Naive thymus-derived CD8-positive, alpha-beta T cell (primary cell): ENCODE measurements at places on chromosomes 16 and 17.

GRCh38 chr16:84190731-84191388, at the start of gene ADAD2:
ADAD2 (plus strand) TSS chr16:84191157; CDS start chr16:84191231, 74 bp downstream.
- no peak for DNase-seq

DNA sequence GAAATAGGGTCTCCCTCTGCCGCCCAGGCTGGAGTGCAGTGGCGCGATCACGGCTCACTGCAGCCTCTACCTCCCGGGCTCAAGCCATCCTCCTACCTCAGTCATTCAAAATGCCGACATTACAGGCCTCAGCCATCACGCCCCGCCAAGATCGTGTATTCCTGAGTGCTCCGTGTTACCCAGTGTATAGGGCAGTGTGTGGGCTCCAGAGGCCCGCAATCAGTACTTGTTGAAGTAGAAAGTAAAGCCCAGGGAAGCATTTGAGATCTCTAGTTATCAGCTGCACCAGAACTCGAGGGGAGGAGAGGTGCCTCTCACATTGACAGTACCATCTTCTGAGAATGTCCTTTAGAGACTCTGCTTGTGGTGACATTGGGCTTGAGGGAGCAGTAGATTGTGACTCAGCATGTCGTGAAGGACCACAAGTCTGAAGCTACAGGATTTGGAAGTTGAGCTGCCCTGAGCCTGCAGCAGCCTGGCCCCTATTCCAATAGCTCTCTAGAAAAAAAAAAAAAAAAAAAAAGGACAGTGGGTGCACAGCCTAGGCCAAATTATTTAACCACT, 1.1 kb upstream of the PRPSAP1 start:
- no peak for DNase-seq

GRCh38 chr16:57592591-57593003, 35.8 kb upstream of the ADGRG1 start:
- DNase-seq = peak; percentile 85

- DNase-seq = no peak
Measured at GRCh38 chr17:29621751-29622194, 939 bp downstream of the CORO6 start.

DNA sequence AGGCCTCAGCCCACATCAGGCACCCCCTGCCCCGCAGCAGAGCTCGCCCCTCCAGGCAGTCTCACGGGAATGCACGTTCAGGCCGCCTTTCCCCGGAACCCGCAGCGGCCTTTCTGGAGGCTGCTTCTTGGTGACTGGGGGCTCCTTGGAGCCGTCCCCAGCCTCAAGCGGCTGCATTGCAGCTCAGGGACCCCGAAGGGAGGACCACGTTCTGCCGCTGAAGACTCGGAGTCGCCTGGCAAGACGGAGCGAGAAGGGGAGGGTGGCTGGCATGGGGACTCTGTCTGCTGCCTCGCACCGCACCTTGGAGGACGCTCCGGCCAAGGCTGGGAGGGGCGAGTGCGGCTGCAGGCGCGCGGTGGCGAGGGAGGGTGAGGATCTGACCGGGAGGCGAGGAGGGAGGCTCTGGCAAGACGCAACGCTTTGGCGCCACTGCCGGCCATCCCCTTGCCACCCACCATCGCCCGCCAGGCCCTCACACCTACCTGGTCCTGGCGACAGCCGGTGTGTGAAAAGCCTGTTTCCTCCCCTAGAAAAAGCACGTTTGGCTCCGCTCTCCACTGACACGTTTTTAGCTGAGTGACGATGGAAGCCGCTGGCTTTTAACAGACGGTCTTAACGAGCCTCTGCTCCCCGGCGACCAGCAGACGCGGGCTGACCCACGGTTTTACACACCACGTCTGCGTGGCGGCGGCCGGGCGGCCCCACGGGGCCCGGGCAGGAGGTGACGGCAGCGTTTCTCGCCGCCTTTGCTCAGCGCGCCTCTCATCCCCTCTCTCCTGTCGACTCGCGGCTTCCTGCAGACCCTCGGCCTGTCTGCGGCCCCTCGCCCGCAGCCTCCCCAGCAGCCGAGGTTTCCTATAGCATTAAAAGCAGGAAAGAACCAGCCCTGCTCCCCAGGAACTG, 16.7 kb upstream of the GNG13 start:
- no peak for DNase-seq

DNA sequence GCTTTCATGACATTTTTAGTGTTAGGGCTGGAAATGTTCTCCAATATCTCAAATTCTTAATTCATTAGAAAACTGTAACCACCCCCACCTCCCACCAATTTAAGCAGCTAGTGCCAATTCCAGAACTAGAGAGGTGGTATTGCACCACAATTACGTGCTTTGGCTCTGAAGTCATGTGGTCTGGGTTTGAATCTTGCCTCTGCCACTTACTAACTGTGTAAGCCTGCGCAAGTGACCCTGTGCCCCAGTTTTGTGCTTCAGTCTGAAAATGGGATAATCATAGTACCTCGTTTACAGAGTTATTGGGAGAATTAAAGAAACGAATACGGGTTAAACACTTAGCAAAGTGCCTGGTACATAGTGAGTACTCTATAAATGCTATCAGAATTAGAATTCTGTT, 14.2 kb upstream of the MPHOSPH6 start:
- no peak for DNase-seq

DNA sequence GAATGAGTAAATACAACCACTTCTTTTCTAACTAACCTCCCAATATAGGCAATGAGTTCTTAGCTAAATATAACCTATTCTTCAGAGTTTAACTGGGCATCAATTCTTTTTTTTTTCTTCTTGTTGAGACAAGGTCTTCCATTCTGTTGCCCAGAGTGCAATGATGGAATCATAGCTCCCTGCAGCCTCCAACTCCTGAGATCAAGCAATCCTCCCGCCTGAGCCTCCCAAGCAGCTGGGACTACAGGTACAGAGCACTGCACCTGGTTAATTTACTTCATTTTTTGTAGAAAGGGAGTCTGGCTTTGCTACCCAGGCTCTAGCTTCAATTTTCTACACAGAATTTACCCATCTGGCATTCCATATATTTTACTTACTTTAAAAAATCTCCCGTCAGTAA, 1.1 kb downstream of the METTL16 start:
- no peak for DNase-seq

DNA sequence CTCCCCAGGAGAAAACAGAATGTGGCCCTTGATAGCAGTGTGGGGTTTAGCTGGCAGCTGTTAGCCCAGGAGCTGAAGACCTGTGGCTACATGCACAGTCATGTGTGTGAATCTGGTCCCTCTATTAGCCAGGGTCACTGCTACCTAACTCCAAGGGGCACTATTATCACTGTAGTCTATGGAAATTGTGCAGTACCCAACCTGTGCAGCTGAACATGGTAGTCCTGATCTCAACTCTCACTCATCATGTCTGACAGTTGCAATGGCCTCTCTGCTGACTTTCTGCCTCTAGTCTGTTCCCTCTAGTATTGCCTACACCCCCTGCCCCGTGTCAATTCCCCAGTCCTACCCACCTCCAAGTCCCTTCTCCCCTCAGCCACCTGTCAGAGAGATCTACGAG, 67.4 kb downstream of the RAB11FIP4 start:
- DNase-seq = no peak

DNA sequence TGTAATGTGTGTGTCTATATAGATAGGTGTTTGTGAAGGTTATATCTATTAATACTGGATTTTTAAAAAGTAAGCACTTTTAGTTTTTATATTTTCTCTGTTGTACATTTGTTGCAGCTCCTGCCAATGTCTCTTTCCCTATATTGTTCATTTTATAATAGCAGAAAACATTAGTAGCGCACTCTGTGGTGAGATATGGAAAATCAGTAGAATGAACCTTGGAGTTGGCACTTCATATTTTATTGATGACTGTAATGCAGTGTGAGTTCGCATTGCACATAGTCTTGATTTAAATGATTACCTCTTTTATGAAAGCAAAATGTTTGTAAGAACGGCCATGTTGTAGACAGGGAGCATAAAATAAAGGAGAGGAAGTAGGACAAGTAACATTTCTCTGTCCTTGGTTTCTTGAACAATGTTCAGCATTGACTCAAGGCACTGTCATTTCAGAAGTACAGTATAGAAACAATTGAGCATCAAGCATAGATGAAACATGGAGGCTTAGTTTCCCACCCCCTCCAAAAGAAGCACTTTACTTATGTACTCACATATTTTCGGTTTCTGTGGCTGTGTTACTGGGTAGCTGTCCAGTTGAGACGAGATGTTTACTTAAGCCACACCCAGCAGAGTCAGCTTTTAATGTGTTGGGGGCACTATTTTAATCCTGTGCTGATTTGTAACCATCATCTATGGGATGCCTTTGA, 74.0 kb downstream of the TANC2 start:
- DNase-seq = no peak

- DNase-seq = no peak
Measured at GRCh38 chr16:27531186-27531585, 18.5 kb downstream of the GTF3C1 start.

- no peak for DNase-seq
Measured at GRCh38 chr17:2057175-2057759, 2.4 kb downstream of the HIC1 start.

GRCh38 chr17:48499735-48500434, 30.9 kb downstream of the HOXB1 start:
- no peak for DNase-seq

- no peak for DNase-seq
Measured at GRCh38 chr16:57953857-57954256, 17.1 kb downstream of the CNGB1 start.

DNA sequence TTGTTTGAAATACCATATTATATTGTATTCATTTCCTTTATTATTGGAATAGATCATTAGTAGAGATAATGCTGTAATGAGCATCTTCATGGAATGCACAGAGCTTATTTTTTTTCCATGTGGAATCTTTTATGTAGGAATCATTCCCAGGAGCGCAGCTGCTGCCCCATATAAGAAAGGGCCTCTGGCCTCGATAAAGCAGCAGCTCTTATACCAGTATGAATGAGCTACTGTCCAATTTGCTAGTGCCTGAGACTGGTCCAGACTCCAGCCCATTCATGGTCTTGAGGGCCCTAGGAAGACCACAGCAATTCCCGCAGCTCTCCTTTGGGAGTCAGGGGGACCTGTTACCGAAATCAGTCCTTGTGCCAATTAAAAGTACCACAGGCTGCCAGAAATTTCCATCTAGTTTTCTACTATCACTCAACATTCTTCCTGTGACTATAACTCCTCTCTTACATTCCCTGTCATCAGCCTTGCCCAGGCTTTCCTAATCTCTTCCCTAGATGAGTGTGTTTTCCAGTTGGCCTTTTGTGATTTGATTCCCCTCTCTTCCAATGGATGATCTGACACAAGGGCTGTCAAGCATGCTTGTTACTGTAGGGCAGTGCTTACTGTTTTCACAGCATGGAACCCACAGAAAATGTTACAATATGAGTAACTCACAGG, 1.9 kb downstream of the ZNF843 start:
- no peak for DNase-seq

DNA sequence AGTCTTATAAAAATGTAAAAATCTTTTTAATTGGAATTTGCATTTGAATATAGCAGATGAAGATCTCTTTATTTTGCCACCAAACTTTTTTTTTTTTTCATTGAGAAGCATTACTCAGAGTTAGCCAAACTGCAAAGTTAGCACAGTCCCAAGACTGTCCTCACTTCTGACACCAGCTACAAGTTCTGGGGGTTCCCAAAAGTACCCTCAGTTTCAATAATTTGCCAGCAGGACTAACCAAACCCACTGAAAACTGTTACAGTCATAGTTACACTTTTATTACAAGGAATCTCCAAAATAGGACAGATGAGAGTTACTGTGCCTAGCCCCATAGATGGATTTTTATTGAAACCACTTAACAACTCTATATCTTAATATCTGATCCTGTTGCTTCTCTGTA, 144.1 kb downstream of the CHD9 start:
- no peak for DNase-seq

- DNase-seq = no peak
Measured at GRCh38 chr16:69814561-69814960, 52.4 kb downstream of the WWP2 start.

DNA sequence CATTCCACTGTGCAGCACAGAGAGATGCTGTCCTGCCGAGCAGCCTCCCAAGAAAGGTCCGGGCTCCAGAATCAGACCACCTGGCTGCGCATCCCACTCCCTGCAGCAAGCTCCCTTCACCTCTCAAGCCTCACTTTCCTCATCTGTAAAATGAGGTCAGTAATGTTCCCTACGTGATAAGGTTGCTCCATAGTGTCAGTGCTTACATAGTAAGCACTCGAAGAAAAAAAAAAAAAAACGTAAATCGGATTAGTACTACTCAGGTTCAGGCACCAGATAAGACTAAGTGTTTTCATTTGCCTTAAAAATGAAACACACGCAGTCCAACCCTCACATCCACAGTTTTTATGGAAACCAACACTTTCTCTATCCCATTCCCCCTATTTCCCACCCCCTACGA, 76.7 kb downstream of the CCT6B start:
- DNase-seq = no peak

DNA sequence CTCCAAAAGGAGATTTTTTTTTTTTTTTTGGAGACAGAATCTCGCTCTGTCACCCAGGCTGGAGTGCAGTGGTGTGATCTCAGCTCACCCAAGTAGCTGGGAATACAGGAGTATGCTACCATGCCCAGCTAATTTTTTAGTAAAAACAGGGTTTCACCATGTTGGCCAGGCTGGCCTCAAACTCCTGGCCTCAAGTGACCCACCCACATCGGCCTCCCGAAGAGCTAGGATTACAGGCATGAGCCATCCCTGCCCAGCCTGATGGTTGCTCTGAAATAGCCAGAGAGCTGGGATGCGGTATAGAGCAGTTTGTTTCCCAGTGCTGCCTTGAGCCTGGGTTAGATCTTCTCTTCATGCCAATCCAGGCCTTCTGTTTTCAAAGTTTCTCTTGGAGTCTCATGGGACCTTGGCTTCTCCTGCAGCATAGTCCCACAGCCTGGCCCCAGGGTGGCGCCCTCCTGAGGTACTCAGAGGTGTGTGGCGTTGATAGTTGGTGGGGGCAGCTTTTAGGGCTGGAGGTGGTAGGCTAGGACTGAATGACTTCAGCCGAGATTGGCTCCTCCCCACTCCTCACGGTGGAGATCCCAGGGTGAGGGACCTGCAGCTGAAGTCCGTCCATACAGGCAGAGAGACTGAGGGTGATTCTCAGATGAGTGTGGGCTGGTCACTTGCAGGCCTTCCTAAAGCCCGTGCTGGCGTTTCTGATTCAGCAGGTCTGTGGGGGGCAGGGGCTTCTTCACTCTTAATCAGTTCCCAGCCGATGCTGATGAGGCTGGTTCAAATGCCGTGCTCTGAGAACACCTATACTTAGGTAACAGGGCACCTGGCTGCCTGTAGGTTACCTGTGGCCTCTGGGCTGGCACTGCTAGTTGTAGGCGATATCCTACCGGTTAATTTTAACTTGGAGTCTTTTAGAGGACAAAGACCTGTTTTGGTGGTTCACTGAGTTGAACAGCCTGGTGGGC, 52.0 kb downstream of the TNFRSF13B start:
- no peak for DNase-seq

GRCh38 chr17:43396491-43397060, 2.2 kb upstream of the ARL4D start:
- DNase-seq = no peak
